Fibroblast of lung (primary cell): ENCODE measurements at places on chromosomes 1 and 21.

DNA sequence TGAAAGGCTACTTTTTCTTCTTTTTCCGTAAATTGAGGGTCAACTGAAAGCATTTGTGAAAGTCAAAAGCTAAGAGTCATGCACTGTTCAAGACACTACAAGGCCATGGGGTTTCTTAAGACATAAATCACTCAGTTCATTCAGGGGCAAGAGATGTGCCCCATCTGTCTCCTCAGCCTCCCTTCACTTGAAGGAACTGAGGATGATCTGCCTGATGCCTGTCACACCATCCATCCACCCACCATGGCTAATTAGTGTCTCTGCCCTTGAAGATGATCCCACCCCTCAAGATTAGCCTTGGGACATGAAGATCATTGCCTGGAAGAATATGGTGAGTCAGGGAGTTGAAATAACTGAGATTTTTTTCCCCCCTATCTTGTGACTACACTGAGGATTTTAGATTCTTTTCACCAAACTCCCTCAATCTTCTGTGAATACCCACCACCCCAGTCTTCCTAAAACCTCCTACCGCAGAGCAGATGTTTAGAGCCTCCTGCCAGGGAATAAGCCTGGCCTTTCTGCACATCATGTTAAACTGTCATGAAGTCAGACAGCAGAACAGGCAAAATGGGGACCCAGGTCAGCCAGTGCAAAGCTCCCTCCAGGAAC, 88.6 kb upstream of the LMO4 start:
- DNase-seq = no peak

DNA sequence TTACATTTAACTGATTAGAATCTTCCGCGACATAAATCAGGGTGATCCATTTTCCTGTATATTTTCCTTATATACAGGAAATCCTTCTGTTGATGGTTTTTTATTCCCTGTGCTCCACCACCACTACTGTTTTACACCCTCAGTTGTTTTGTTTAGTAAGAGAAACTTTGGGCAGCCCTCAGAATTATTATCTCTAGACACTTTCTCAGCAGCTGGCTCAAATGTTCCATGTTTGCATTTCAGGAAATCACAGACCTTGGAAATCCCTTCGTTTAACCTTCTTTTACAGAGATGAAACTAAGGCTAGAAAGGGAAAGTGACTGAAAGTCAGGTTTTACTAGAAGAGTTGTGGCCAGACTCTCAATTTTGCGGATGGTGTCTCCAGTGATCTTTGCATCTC, 15.2 kb downstream of the ZNF697 start:
- no peak for DNase-seq

- DNase-seq = peak; percentile 22
Observed at GRCh38 chr21:33451634-33452071, 28.1 kb downstream of the TMEM50B start.

DNA sequence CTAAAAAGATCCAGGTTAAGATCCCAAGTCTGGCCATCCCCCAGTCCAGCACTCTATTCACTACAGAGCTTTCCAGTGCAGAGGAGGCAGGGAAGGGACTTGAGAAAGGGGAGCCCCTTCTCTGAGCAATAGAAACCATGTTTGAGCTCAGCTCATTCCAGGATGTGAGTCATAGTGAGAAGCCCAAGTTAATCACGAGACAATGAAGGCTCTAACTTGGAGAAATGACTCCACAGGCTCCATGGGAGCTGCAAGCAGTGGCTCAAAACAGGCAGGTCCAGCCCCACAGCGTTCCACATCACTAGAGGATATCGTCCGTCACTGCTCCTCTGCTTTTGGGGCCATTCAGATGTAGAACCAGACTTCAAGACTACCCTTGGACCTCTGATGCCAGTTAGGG, 59.1 kb downstream of the CAMK2N1 start:
- DNase-seq = peak; percentile 93

DNA sequence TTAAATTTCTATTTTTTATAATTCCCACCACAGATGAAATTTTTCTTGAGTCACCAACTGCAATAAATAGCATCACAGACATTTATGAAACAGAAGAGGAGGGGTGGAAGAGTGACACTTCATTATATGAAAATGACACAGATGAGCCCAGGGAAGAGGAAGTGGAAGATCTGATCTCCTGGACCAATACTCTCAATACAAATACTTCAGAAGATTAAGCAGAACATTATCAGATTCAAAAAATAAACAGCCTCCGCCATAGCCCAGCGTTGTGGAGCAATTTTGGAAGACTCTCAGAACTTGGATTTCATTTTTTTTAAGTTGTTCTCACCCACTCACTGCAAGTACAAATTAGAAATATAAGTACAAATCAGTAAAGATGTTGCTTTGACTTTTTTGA, 63.6 kb downstream of the UBE2U start:
- no peak for DNase-seq
